Stimulated activated CD4-positive, alpha-beta T cell treated with anti-CD3 and anti-CD28 coated beads, Interleukin-12 subunit alpha, Interleukin-12 subunit beta, amount 100 ng/mL, for 48 hours (primary cell): ENCODE measurements at places on chromosomes 3 and 15.

DNA sequence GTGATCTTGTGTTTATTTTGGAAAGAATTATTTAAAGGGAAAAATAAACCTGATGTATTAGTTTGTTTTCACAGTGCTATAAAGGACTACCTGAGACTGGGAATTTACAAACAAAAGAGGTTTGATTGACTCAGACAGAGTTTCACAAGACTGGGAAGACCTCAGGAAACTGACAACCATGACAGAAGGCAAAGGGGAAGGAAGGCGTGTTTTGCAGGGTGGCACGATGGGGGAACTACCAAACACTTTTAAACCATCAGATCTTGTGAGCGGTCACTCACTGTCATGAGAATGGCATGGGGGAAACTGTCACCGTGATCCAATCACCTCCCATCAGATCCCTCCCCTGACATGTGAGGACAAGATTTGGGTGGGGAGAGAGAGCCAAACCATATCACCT lies 87.0 kb downstream of the TP63 start:
- no peak for DNase-seq

GRCh38 chr3:101453961-101454360 lies 59.1 kb downstream of the SENP7 start:
- DNase-seq: no peak

DNA sequence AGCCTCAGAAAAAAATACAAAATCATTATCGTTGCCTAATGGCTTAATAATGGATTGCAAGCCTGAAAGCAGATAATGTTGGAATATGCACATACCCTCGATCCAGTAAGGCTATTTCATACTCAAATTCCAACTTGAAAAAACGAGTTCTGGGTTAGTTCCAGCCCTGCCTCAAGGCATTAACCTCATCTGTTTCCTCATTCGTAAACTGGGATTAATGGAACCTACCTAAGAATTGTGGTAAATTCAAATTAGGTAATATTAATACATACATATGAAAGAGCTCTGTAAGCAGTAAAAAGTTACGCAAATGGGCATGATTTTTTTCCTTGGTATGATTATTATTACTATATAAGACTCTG lies 107.5 kb downstream of the SRGAP3 start:
- DNase-seq: no peak

DNA sequence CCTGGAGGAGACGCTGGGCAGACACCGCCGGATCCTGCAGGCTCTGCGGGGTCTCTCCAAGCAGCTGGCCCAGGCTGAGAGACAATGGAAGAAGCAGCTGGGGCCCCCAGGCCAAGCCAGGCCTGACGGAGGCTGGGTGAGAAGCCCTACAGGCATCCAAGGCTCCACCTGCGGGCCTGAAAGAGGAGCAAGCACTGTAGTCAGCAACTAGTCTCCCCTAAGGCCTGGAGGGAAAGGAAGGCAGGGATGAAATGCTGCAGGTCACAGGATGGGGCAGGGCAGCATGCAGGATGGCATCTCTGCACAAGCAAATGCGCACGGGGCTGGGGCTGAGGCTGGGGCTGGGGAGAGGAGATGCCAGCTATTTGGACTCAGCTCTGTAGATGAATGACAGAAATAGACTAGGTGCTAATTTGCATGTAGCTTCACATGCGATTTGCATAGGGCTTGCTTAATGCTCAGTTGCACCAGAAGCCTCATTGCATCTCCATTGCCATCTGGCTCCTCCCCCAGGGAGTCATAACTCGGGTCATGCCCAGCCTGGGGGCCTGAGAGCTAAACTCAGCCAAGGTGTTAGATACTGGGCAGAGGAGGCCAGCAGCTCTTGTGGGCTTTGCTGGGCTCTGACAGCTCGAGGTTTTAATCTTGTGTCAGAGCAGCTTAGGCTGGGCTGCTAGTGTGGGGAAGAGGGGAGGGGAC lies 5.2 kb upstream of the CPLX3 start:
- no peak for DNase-seq

GRCh38 chr3:42077785-42078184 lies 13.4 kb upstream of the TRAK1 start:
- no peak for DNase-seq

- DNase-seq: no peak
Measured at GRCh38 chr15:89448825-89449224, 47.6 kb downstream of the RHCG start.

GRCh38 chr15:84885801-84886200 lies 1.3 kb downstream of the SLC28A1 start:
- no peak for DNase-seq

- no peak for DNase-seq
Measured at GRCh38 chr3:17882981-17883380, 140.6 kb upstream of the TBC1D5 start.

- no peak for DNase-seq
Measured at GRCh38 chr3:181752202-181752671, 40.5 kb downstream of the SOX2 start.

DNA sequence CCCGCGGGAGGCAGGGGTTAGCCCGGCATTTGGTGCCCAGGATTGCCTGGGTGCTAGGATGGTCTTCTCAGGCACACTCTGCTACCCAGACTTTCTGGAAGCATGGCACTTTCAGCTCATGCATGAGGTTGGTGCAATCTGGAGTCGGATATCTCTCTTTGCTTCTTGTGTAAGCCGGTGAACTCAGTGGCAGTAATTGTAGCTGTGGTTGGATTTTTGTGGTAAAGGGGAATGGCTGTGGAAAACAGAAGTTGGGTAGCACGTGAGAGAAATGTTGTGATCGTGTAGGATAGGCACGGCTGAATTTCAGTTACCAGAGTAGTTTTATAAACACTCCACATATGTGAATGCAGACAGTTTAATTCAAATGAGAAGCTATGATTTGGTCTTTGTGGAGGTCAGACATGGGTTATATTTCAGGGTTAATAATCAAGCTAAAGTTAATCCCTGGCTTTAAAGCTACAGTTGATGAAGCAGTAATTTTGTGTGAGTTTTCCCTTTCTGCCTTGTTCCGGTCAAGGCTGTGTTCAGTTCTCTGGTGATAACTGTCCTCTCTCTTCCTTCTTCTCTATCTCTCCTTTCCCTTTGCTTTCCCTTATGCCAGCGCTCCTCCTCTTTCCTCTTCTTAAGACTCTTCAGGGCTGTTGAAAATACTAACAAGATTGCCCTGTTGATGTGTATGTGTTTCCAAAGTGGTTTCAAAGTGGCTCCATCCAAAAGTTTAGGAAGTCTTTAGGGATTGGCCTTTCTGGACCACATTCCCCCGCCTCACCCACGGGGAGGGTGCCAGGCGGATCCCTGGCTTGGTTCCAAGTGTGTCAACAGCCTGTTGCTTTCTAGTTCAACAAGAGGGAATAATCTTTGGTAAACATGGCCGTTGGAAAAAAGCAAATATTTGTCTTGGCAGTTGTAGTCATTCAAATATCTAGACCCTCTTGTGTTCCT lies 404.6 kb upstream of the C2CD4B start:
- DNase-seq: no peak

DNA sequence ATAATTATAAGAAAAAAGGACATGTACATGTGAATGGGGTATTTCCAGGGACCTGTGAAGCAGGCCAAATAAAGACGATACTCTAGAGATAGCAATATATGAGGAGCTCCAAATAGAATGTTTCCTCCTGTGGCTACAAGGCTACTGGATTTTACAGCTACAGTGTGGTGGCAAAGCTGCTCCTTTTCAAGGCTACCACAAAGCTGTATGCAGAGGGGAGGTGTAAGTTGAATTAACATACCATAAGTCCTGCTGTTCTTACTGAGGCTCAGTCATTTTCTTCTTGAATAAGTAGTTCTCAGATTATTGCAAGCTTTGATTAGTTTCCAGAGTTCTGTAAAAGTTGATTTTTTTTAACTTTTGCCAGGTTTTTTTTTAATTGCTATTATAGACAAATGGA lies 1184.6 kb upstream of the EPHA6 start:
- no peak for DNase-seq

DNA sequence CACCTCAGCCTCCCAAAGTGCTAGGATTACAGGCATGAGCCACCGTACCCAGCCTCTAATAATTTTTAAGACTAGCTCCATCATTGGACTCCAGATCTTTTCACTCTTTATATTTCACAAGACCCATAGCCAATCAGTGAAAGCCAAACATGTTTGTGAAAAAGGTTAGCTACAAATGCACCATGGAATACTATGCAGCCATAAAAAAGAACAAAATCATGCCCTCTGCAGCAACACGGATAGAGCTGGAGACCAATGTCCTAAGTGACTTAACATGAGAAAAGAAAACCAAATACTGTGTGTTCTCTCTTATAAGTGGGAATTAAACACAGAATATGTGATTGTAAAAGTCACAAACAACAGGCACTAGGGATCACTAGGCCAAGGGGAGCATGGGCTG lies 3.2 kb downstream of the SCAPER start:
- no peak for DNase-seq

DNA sequence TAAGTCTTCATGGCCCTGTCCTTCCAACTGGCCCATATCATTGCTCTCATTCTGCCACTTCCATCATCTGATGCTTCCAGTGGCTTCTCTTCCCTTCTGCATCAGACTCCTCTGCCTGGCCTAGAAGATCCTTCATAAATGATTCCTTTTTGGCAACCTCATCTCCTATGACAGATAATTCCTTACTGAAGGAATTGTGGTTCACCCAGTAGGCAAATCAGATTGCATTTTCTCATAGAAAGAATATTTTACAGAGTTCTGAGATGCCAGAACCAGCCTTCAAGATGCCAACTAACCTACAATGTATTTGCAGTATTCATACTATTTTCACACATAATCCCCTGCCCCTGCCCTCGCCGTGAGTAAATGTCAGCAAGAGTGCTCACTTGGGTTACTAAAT lies 423.0 kb upstream of the TGFBR2 start:
- no peak for DNase-seq

DNA sequence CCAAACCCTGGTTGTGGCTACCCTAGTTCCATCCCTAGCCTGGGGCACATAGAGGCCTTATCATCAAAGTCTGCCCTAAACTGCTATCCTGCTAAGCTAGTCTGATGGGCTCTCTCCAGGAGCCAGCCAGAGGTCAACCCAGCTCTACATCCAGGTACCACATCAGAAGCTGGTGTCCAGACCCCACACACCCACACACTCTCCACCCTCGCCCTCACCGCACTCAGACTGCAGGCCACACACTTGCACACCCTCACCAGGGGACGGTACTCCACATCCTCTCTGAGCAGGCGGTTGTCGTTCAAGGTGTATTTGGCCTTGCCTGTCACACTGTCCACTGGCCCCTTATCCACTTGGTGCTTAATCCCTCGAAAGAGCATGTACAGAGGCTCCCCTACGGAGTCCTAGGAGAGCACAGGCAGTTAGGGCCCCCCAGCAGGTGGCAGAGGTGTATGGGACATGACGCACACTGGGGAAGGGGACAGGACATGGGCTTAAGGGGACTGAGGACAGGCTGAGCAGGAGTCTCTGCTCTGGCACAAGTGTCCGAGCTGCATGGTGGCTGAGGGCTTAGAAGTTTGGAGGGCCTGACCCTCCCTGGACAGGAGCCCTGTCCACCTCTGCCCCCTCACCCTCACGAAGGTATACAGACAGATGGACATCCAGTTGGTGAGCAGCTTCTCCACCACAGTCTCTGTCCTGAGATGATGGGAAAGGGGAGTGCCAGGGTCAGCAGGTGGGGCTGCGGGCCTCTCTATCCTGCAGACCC lies 18.1 kb downstream of the PLXNB1 start:
- DNase-seq: no peak

- DNase-seq: no peak
Measured at GRCh38 chr3:141477224-141477623, 9.6 kb upstream of the RASA2 start.

DNA sequence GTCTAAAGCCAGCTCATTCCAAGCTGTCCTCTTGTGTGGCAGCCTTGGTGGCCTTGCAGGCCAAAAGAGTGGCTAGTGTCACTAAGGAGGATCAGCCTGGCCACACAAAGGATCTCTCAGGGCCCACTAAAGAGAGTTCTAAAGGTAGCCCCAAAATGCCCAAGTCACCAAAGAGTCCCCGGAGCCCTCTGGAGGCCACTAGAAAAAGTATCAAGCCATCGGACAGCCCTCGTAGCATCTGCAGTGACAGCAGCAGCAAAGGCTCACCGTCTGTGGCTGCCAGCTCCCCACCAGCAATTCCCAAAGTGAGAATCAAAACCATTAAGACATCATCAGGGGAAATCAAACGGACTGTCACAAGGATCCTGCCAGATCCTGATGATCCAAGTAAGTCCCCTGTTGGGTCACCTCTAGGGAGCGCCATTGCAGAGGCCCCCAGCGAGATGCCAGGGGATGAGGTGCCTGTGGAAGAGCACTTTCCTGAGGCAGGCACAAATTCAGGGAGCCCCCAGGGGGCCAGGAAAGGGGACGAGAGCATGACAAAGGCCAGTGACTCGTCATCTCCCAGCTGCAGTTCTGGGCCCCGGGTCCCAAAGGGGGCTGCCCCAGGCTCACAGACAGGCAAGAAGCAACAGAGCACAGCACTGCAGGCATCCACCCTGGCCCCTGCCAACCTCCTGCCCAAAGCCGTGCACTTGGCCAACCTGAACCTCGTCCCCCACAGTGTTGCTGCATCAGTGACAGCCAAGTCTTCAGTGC lies 33.5 kb upstream of the ALPK3 start:
- no peak for DNase-seq

GRCh38 chr15:81106560-81106959 lies 27.5 kb upstream of the CFAP161 start:
- DNase-seq: peak; percentile 12

- no peak for DNase-seq
Measured at GRCh38 chr3:143604402-143605185, 243.7 kb downstream of the SLC9A9 start.
